ENCODE measurements at places on chromosomes 6 and 20.
A peak's percentile ranks its signal among the peaks of the same experiment; 100 is the strongest.

DNA sequence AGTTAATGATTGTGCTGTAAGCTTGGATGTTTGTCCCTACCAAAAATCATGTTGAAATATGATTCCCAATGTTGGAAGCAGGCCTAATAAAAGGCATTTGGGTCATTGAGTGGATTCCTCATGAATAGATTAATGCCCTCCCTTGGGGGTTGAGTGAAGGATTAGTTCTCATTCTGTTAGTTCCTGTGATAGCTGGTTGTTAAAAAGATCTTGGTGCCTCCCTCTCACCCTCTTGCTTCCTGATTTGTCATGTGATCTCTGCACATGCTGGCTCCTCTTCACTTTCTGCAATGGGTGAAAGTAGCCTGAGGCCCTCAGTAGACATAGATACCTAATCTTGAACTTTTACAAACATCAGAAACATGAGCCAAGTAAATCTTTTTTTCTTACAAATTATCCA lies 115.6 kb upstream of the HCRTR2 start:
- DNase-seq, result no peak

GRCh38 chr20:43285170-43285569 lies 95.5 kb upstream of the PTPRT start:
- no peak for DNase-seq

GRCh38 chr6:129845696-129846095 lies 15.4 kb downstream of the TMEM244 start:
- no peak for DNase-seq

GRCh38 chr20:46375771-46376170 lies 30.6 kb downstream of the ELMO2 start:
- peak; percentile 84 for DNase-seq

- DNase-seq, result no peak
These were observed 119.8 kb downstream of the RFX6 start for GRCh38 chr6:116996842-116997241.

- DNase-seq, result no peak
These were observed 22.3 kb downstream of the DST start for GRCh38 chr6:56620229-56620868.

DNA sequence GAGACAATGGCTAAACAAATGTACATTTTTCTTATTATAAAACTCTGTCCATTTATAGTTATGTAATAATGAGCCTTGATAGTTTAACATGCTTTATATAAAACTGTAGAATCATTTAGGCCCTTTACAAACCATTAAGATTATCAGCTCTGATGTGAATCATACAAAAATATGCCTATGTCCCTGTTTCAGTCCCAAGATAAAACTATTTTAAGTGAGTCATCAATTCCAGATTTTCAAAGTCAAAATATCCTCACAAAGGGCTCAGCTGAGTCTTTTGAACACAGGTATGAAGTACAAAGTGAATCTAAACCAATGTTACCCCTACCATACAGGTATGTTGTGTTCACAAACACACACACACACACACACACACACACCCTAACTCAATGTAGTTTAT lies 88.0 kb downstream of the PTPRK start:
- no peak for DNase-seq

DNA sequence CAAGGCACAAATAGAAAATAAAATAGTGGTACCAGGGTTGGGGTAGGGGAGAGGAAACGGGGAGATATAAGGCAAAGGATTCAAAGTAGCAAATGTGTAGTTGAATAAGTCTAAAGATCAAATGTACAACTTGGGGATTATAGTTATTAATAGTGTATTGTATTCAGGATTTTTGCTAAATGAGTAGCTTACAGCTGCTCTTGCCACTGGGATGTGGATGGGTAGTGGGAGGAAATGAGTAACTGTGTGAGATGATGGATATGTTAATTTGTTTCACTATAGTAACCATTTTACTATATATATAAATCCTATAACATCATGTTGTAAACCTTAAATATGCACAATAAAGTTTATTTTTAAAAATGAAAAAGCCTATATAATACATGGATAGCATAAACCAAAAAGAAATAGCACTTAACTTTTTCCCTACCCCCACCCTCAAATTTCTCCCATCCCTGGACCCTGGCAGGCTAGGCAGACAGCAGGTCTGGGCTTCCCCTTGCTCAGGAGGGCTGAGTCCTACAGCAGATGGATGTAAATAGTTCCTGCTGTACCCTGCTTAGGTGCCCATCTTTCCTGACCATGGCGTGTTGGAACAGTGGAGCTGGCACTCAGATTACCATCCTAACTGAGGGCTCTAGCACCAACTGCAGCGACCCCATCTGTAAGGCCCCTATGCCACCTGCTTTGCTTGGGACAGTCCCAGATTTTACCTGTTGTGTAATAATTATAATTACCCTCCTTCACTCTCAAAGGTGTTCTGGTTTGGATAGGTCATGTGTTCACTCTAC lies 28.6 kb upstream of the PBOV1 start:
- no peak for DNase-seq

DNA sequence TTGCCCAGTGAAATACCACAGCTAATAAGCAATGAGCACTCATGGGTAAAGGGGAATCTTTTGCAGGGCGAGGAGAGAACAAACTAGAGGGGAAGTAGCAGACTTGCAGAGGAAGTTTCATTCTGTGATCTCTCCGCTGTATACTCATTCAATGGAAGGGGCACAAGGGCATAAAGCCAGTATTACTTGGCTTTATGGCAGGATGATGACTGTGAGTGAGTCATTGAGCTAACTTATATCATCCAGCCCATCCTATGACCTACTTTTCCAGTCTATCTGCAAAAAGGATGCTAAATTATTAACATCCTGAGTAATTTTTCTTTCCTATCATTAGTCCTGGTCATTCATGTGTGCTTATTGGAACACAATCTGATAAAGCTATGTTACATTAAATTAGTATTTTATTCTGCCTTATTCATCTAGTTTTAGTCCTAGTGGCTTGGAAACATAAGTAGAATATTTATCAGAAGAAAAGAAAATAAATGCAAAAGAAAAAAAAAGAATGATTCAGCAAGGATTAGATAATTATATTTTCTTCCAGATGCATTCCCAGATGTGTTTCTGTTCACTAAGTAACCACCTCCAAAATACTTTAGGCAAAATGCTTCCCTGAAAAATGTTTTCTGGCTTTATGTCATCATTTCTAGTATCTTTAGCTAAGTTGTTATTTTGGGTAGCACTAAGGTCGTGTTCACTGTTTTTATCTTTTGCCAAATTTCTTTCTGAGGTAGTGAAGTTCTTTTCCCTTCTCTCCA lies 471.7 kb downstream of the CDKAL1 start:
- DNase-seq, result peak; percentile 87

GRCh38 chr6:112362027-112362795 lies 15.1 kb downstream of the RFPL4B start:
- no peak for DNase-seq

GRCh38 chr6:90285042-90285481 lies 11.6 kb downstream of the BACH2 start:
- peak; percentile 53 for DNase-seq

DNA sequence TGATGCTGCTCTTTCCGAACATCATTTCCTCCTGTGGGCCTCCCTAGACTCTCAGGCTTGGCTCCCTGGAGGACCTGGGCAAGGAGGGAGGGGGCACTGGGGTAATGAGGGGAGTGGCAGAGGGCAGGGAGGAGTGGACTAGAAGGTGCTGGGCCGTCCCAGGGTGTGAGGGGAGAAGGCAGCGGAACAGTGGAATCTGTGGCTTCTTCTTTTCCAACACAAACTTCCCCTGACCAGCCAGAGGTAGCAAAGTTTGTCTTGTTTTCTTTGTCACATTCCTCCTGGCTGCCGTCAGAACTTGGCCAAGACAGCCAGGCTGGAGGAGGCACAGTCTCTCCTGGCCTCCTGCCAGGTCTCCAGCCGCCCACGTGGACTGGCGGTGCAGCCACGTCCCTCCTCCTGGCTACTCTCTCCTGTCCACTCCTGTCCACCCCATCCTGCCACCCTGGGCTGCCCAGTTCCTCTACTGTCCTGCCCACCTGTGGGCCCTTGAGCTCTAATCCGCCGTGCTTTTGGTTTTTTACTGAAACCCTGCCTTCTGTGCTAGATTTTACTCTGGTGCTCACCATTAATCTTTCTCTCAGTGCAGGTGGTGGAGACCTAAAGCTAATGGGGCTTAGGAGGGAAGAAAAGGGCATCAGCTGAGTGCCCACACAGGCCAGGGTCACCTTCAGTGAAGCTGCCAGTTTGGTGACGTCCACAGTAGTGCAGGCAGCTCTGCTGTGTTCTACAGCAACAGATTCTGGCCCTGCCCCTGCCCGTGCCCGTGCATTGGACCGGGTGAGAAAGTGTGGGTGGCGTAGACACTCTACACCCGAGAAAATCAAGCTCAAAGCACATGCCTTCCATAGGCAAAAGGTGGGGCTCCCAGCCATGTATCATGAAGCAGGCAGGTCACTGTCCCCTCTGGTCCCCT lies 2.8 kb upstream of the CDSN start:
- DNase-seq, result peak; percentile 89

DNA sequence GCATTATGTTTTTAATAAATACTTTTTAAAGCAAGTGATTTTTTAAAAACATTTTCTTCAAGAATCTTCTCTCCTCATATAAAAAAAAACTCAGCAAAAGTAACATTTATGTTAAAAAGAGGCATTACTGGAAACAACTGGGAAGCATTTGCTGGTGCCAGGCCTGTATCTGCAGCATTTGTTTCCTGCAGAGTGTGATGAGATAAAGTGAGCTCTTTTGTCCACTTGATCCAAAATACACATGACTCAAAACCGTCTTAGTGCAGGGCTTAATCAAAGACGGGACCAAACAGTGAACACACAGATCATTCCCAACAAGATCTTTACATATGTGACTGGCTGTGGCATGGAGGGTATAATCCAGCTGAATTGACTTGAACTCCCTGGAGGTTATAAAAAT lies 28.3 kb upstream of the RIPPLY2 start:
- DNase-seq, result no peak

DNA sequence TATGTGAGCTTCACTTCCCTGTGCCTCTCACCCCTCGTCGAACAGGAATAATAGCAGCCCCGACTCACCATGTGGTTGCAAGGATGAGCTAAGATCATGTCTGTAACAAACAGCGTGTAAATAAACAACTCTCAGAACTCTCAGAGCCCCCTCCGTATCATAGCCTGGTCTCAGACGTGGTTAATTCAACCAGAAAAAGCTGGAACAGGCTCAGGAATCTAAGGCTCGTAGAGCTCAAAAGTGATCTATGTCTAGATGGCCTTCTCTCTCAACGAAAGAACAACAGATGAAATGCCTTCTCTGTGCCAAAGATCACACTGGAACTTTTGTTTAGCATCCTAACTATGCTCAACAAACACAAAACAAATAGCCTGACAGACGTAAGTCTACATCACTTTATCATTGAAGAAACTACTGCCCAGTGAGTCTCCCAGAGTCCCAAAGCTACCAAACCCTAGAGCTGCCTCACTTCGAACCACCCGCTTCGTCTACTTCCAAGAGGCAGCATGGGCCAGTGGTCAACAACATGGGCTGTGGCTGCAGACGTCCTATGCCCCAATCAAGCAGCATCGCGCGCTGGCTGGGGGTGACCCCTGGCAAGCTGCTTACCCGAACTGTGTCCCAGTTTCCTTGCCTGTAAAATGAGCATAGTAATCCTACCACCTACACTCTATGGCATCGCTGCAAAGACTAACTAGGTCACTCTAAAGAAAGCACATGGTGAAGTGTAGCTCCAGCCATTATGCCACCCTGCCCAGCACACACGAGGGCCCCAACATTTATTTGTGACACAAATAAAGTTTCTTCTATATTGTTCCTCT lies 35.1 kb downstream of the NFATC2 start:
- peak; percentile 23 for DNase-seq

- DNase-seq, result no peak
These were observed 284.5 kb upstream of the CDYL start for GRCh38 chr6:4491501-4492260.

DNA sequence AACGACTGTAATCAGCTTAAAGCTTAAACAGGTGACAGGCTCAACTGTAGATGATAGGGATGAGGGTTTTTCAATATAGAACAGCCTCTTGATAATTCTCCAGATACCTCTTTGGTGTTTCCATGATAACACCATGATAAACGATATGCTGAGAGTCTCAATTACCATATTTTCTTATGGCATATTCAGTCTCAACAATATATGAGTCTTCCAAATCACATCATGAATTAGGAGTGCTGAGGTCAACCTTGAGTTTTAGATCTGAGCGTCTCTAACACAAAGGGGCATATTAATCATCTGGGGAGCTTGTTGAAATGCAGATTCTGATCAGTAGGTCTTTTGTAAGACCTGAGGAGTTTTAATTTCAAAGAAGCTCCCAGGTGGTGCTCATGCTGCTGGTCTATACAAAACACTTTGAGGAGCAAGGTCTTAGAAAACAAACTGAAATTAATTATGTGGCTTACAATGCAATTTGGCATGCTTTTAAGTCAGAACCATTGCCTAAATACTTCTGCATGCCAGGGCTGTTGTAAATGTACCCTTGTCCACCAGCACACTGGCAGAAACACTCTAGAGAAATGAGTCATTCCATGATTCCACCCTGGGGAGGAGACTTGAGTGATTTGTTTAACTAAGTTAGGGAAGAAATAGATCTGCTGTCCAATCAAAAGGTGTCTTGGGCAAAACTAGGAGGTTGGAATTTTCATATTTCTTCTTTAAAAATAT lies 49.6 kb downstream of the PTCHD4 start:
- no peak for DNase-seq

All from kidney glomerular epithelial cell (primary cell).